Stimulated activated CD8-positive, alpha-beta memory T cell treated with anti-CD3 and anti-CD28 coated beads, Interleukin-15, amount 100 ng/mL, for 1 hour (primary cell): ENCODE measurements at places on chromosomes 12 and 14.
A peak's percentile ranks its signal among the peaks of the same experiment; 100 is the strongest.

GRCh38 chr14:81285245-81285644, 64.5 kb upstream of the GTF2A1 start:
- no peak for DNase-seq

DNA sequence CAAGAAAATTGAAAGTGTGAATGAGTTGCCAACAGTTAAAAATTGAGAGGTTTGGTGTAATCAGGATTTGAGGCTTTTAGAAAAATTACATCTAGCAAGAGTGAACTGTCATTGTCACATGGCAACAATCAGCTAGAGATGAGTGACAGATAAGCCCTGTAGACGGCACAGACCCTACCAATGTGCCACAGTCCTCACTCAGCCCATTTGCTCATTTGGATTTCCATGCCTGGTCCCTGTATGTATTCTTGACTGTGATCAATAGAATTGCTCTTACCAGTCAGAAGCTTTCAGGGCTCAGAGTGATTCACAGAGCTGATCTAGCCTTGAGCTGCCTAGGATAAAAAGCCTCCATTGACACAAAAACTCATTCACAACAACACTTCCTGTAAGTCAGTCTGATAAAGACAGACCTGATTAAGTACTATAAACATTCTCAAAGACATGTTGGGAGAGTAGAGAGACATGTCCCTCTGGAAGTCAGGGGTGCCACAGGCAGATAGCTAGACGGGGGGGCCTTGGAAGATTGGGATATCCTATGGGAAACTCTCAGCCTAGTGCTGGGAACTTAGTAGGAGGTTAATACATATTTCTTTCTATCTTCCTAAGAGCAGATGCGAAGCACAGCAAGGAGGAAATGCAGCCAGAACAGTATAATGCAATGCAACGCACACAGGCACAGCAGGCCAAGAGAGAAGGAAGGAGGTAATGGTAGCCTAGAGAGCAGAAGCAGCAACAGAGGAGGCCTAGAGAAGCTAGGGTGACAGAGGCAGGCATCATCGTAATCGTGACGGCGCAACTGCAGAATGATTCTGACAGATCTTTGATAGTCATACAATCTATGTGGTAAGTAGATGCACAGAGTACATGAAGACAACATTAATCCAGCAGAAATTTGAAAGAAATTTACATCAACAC, 2.0 kb upstream of the PELI2 start:
- no peak for DNase-seq

DNA sequence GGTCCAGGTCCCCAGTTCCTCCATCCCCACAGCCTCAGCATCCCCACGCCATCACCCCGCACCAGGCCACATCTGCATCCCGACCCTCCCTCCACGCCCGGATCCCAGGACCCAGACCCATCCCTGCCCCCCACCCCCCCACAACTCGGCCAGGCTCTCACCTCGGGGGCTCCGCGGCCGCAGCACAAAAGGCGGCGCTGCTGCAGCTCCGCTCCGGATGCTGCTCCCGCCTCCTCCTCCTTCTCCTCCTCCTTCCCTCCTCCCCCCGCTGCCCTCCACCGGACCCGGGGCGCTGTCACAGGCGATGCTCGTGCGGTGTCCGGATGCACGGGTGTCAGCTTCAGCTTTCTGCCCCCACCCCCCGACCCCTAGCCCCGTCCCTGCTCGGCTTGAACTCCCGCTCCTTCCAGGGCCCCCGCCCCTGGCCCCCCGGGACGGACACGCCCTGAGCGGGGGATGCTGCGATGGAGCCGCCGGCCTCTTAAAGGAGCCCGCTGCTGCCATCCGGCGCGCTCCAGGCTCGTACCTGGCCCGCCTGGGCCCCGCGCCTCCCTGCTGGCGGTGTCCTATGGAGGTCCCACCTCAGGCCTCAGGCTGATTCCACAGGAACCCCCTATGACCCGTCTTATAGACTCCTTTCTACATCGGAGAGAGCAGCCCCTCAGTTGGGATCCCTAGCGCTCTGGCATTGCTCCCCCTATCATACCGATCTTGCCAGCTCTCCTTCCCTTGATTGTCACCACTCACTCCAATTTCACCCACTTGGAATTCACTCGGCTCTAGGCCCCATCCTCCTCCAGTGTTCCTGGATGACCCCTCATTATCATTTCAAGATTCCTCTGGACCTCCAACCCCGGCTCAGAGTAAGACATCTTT, at the start of gene MAP3K12:
TSS of gene MAP3K12 (minus strand) at position 193 of the 876 bp plus-strand sequence. CDS start 12,067 bp downstream, outside the sequence.
- peak; percentile 22 for DNase-seq

DNA sequence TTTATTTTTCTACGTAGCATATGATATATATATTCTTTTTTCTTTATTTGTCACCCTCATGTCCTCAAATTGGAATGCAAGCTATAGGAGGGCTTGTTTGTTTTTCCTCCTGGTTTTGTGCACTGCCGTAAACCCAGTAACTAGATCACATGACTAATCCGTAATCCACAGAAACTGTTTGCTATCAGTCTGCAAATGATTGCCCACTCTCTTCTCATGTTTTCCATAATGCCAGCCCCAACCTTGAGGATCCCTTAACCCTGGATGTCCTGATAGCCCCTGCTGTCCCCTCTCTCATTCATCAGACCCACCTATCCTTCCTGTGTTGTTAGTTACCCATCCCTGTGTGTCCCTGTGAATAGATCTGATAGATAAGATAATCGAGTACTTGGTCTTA, 94.0 kb downstream of the TSPAN9 start:
- no peak for DNase-seq

DNA sequence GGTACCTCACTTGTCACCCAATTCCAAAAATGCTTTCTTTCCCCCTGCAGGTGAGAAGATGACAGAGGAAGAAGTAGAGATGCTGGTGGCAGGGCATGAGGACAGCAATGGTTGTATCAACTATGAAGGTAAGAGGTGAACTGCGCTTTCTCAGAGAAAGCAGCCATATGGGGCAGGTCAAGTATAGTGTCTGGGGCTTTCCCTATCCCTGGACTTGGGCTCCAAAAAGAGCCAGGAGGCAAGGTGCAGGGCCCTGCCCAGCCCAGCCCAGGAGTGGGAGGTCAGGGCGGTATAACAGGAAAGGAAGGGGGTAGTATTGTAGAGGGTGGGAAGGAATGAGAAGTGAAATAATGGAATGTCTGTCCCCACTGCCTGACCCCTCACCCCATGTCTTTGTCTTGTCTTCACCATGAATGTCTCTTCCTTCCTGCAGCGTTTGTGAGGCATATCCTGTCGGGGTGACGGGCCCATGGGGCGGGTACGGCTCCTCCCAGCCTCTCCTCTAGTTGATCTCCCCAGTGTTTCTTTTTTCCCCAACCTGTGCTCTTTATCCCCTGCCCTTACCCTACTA, 2.1 kb downstream of the MYL6 start:
- peak; percentile 29 for DNase-seq

DNA sequence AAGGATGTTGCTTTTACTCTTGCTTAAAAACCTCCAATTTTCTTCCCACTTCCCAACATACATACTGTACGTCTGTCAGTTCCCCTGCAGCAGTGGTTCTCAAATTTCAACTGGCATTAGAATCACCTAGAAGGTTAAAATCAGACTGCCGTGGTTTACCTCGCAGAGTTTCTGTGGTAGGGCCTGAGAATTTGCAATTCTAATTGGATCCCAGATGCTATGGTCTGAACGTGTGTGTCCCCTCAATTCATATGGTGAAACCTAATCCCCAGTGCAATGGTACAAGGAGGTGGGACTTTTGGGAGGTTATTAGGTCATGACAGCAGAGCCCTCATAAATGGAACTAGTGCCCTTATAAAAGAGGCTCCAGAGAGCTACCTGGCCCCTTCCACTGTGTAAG, 226.9 kb downstream of the CRADD start:
- DNase-seq, result no peak
